Brain microvascular endothelial cell (primary cell): ENCODE measurements at places on chromosomes 2 and 18.

DNA sequence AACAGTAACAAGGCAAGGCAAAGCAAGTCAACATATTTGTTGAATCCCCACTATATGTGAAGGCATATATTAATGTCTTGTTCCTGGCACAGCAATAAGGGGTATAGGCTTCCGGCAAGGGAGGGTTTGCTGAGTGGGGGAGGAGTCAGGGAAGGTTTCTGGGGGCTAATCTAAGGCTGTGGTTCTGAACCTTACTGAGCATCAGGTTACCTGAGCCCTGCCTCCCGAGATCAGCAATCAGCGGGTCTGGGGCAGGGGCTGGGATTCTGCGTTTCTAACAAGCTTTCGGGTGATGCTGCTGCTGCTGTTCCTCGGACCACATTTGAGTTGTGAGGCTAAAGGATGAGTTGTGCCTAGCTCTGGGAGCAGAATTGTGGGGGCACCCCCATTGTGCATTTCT is 401.7 kb upstream of the SPRED2 start:
- no peak for DNase-seq

DNA sequence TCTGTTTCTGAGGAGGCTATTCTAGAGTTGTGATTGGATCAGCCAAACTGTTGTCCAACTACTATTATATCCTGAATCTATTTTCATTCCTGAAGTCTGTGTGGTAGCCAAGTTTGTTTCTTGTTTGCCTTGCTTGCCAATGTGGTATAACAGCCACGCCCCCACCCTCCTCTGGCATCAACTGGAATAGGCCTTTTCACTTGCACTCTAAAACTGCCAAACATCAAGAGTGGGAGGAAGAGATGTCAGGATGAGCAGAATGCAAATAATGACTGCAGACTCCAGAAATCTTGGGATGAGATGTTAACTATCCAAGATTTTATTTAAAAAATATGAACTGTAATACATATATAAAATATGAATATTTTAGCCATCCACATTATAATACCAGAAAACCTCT is 246.1 kb downstream of the NRXN1 start:
- DNase-seq = no peak

- DNase-seq = no peak
Measured at GRCh38 chr2:179622112-179622511, 239.3 kb downstream of the ZNF385B start.

GRCh38 chr2:43375746-43376522 is 149.5 kb upstream of the ZFP36L2 start:
- no peak for DNase-seq

DNA sequence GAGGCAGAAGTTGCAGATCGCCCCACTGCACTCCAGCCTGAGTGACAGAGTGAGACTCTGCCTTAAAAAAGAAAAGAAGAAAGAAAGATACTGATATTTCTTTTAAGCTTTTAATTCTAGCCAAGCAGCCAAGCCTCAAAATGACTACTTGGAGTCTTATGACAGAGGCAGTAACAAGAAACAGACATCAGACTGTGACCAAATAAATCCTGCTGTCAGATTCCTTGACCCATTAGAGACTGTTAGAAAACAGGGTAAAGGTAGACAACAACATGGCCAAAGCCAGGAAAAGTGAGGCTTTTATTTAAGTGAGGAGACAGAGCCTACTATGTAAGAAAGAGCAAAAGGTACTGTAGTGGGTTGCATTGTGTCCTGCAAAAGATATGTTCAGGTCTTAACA is 83.4 kb upstream of the NARS1 start:
- DNase-seq = no peak

DNA sequence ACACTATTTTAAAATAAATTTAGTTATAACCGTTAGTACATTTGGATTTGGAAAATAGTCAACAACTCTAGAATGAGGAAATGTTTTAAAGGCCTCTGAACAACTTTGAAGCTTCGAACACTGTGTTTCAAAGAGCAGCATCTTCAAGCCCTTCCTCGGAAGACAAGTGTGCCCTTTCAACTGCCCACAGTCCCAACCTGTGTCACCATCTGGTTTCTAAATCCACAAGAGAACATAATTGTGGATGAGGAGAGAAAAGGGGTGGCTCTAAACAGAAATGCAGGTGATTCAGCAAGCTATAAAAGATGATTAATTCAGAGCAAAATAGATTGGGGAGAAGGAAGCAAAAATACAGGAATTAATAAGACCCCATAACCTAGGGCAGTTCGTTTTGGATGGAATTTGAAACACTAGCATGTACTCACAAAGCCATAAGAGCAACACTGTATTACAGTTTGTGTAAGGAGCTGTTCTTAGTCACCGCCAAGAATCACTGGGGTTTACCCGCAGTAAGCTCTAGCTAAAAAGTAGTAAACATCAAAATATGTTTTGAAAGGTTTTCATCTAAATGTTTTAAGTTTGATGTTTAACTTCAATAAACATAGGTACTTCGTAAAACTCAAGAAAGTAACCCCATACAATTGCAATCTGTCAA is 160.7 kb downstream of the EIPR1 start:
- no peak for DNase-seq

DNA sequence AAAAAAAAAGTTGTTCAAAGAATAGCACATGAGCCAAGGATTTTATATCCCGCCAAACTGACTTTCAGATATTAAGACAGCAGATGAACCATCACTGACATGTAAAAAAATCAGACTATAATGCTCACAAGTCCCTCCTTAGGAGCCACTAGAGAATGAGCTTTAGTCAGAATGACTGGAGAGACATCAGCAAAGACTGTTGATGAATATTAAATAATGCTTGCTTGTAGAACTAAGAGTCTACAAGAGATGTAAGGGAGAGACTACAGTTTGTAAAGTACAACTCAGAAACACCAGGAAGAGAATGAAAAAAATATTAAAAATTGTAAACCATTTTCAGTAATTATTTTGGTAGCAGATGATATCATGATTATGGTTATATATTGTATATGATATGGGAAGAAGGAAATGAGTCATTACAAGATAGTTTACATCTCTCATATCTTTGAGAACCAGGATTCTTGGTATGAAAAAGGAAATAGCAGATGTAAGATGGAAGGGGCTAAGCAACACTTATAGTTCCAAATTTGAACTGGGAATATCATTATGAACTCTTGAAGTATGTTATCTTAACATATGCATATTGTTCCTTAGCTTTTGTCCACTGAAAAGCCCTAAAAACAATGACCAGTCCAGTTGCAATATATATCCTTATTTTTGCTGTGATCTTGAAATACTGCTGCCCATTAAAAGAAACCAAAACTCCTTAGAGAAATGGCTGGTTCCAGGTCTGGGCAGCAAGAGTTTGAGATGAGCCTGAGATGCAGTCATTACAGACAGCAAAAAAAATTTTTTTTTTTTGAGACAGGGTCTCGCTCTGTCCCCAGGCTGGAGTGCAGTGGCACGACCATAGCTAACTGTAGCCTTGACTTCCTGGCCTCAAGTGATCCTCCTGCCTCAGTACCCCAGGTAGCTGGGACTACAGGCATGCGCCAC is 55.7 kb downstream of the PTPN2 start:
- no peak for DNase-seq

GRCh38 chr18:11937874-11938478 is 29.9 kb upstream of the MPPE1 start:
- DNase-seq = peak; percentile 64

DNA sequence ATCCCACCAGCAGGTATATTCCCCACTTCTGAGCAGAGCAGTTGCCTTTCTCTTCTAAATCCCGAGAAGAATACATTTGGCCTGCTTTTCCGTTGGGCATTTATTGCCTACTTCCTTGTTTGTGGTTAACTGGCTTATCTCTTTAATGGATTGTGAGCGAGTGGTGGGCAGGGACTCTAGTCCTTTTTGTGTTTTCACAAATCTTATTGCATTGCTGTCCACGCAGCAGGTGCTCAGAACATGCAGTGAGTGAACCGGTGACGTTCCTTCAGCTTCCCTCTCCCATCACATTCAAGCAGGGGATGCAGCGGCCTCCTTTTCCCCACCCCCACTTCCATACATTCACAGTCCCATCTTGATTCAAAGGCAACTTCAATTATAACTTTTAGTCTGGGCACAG is 28.9 kb upstream of the GAREM2 start:
- DNase-seq = no peak

- no peak for DNase-seq
Measured at GRCh38 chr2:145792745-145793144, 1272.8 kb upstream of the ZEB2 start.

- no peak for DNase-seq
Measured at GRCh38 chr2:218889937-218890336, 9.3 kb downstream of the WNT10A start.
